Fibroblast of skin of abdomen (primary cell): ENCODE measurements at places on chromosomes 7 and 10.

GRCh38 chr10:71761105-71761511 is 12.2 kb downstream of the VSIR start:
- DNase-seq: no peak

DNA sequence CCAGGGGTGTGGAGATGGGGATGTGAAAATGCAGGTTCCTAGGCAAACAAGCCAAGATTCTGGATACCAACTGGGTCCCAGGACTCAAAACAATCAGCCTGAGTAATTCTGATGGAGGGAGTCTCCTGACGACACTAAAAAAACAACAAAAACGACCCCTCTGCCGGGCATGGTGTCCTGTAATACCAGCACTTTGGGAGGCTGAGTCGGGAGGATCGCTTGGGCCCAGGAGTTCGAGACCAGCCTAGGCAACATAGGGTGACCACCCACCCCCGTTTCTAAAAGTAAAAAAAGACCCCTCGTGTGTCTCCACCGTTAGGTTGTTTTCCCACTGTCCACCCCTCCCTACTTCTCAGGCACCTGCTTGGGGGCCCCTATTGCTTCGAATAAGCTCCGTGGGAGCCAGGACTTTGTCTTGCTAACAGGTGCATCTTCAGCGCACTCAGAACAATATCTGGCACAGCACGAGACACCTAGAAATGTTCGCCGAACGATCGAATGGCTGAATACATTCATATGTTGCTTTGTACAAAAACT is 743 bp upstream of the NRF1 start:
- no peak for DNase-seq

GRCh38 chr7:125636320-125636962 is 706.8 kb upstream of the POT1 start:
- DNase-seq: no peak

GRCh38 chr10:92122941-92123450 is 167.9 kb downstream of the CPEB3 start:
- no peak for DNase-seq

- DNase-seq: no peak
Measured at GRCh38 chr10:60868946-60869345, 75.0 kb downstream of the RHOBTB1 start.

DNA sequence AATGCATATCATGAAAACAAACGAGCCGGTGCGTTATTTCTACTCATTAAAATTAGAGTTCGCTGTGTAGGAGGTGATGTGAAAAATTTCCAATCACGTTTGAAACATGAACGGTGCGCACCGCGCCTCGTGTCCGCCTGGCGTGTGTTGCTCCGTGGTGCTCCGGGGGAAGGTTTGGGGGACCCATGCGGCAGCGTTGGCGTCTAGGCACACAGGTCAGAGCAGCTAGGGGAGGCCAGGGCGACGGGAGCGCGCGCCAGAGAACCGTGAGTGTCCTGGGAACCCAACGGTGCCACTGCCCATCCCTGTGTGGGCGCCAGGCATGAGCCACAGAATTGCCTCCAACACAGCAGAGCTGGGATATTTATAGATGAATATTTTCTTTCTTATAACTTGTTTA is 70.6 kb upstream of the ADARB2 start:
- no peak for DNase-seq

GRCh38 chr7:50598460-50599343 is 33.5 kb upstream of the DDC start:
- DNase-seq: no peak

- peak; percentile 73 for DNase-seq
Measured at GRCh38 chr7:33904681-33905388, 504 bp upstream of the BMPER start.
